ENCODE measurements at places on chromosomes 7 and 10.

DNA sequence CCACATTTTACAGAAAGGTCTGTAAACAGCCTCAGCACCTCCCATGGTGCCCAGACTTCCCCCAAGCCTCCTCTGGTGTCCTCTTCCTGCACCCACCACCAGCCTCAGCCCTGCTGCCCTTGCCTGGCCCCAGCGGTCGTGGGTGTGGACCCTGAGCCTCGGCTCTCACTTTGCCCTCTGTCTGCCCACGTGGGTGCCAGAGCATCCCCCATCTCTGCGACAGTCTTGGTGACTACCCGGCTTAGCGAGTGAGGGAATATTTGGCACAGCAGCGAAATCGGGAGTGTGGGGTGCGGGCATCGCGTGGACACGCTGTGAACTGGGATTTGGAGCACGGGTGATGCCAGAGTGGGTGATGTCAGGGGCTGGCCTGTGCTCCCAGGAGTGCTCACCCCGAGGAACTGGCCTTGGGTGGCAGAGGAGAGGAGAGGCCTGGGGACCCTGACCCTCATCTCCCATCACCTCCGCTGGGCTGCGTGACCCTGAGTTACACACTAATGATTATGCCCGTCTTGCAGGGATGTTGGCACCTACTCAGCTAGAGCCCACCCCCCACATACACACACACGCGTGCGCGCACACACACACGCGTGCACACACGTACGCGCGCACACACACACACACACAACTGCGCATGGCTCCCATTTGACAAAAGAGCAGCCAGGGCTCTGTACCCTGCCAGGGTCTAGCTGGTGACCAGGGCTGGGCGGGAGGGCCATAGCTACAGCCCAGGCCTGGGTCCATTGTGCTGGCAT is 8.7 kb downstream of the ELFN1 start:
- DNase-seq: no peak

GRCh38 chr10:50653142-50653541 is 29.4 kb upstream of the SGMS1 start:
- no peak for DNase-seq

- no peak for DNase-seq
Measured at GRCh38 chr10:60604342-60604741, 173.9 kb upstream of the CDK1 start.

GRCh38 chr10:49431426-49431825 is 35.5 kb upstream of the DRGX start:
- no peak for DNase-seq

GRCh38 chr7:8592167-8592566 is 158.8 kb downstream of the NXPH1 start:
- DNase-seq: no peak

GRCh38 chr7:70415179-70415972 is 716.6 kb upstream of the GALNT17 start:
- DNase-seq: no peak
